ENCODE measurements at places on chromosomes 13 and 19. TPM values are rescaled to one million over a fixed set of nuclear protein-coding genes. Genes with fewer than 3 reads are reported as not detected.

ZNF132 gene
- 2.7 TPM for total RNA-seq

GRCh38 chr13:26221399-26221720 lies 754 bp downstream of the RNF6 start:
- no peak for DNase-seq

DNA sequence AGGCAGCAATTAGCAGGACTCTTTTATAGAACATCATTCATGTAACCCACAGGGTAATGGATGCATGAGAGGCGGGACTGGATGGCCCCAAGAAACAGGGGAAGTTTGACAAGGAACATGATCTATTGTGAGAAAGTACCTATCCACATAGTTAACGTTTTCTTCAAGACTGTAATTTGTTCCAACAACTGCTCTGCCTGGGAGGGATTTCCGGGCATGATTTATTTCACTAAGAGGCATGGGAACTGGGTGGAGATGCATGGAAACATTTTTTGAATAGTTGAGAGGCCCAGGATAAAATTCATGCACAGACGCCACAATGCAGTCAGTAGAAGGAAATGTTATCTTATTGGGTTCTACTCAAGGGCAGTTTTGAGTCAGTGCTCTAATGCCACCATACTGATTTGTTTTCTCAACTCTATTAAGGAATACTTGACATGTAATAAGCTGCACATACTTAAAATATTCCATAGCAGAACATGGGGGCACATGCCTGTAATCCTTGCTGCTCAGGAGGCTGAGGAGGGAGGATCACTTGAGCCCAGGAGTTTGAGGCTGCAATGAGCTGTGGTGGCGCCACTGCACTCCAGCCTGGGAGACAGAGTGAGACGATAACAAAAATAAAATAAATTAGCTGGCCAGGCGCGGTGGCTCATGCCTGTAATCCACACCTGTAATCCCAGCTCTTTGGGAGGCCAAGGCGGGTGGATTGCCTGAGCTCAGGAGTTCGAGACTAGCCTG lies 9.9 kb upstream of the ATG4D start:
- no peak for DNase-seq

DNA sequence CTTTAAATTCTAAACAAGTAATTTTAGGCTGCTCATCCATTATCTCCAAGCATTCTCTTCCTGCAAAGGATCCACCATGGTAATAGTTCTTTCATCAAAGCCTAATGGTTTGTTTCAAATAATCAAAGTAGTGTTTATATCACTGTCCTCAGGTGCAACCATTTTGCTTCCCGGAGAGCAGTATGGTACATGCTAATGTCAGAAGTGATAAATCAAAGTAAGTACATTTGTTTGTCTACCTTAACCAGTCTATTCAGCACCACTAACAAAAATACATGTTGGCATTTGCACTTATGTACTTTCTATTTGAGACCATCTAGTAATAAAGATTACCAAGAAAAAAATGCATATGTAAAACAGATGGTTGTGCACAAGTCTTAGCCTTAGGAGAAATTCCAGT lies 37.5 kb downstream of the DACH1 start:
- DNase-seq: no peak

PROZ gene
- total RNA-seq: not detected

CEACAM7 gene
- total RNA-seq: not detected

DNA sequence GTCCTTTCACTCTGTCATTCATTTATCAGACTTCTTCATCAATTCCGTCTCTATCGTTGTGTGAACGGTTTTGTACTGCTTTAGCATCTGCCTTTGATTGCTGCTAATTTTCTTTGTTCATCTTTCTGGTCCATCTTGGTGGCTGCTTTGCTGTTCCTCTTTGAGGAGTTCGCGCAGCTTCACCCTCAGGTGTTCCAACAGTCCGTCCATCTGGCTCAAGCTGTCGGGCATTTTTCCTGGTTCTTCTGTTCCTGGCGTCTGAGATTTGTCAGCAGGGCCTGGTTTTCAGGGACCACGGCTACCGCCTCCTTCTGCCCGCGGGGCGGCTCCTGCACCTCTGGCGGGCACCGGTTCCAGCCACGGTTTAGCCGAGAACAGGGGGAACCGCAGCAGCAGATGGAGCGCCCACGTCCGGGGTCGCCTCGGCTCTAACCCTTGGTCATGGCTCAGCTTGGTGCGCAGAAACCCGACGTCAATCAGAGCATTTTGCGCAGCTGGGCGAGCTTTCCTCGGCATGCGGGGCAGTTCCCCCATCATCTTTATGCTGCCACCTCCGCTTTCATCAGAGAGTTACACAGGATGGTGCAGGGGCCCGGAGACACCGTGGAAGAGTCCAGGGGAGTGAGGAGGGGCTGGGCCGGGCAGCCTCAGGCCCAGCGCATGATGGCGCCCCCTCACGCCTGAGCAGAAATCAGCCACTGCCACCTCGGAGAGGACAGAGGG lies 89.5 kb downstream of the ZNF100 start:
- DNase-seq: no peak

GRCh38 chr19:6662702-6663101 lies 7.3 kb downstream of the TNFSF14 start:
- no peak for DNase-seq

DNA sequence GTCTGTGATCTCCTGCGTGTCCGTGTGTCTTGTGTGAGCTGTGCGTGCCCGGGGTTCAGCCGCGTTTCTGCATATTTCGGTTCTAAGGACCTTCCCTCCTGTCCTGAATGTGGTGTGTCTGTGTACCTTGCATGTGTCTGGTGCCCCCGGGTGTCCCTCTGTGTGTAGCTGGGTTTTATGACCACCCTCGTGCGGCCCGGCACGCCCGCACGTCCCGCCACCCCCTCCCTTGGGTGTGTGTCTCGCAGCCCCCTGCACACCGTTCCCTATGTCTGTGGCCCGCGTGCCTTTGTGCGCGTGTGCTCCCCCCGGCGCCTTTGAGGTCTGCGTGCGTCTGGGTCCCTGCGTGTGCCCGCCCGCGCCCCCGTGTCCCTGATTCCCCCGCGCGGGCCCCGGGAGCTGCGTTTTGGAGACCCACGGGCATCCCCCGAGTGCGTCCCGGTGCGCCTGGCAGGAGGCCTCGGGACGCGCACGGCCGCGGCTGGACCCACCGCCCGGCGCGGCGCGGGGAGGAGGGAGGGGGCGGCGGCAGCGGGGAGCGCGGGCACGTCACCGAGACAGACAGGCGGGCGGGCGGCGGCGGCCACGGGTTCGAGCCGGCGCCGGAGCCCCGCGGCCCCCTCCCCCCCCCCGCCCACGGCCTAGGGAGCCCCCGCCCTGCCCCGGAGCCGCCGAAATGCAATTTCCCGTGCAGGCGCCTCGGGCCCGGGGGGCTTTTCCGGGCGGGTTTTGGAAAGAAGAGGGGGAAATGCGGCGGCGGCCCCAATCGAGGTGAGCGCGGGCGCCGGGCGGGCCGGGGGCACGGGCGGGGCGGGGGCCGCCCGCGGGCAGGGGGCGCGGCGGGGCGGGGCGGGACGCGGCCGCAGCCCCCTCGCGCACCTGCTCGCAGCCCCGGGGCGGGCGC lies 12.0 kb upstream of the NANOS3 start:
- DNase-seq: no peak

GRCh38 chr19:7676376-7676775 lies 514 bp upstream of the MCEMP1 start:
- no peak for DNase-seq

ZNF415 gene
- total RNA-seq: 14.1 TPM

- DNase-seq: no peak
Observed at GRCh38 chr19:17681505-17682125, 6.5 kb downstream of the UNC13A start.

DNA sequence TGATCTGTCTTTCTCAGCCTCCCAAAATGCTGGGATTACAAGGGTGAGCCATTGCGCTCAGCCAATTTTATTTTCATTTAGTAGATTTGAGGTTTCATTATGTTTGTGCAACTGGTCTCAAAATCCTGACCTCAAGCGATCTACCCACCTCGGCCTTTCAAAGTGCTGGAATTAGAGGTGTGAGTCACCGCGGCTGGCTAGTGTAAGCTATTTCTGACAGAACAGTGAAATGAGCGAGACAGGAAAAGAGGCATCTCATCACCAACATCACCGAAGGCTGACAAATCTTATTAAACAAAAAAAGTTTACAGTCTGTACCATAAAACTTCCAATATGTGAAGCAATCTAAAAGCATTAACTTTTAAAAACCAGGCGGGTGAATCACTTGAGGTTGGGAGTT lies 12.2 kb upstream of the ZNF888 start:
- DNase-seq: no peak

GRCh38 chr19:33712268-33712667 lies 84.4 kb upstream of the KCTD15 start:
- no peak for DNase-seq

Measured in right atrium auricular region (tissue), 2 donors.